ENCODE measurements at places on chromosomes 16 and 17.

- DNase-seq = no peak
These were observed 686.7 kb upstream of the RBFOX1 start for GRCh38 chr16:6645768-6646568.

DNA sequence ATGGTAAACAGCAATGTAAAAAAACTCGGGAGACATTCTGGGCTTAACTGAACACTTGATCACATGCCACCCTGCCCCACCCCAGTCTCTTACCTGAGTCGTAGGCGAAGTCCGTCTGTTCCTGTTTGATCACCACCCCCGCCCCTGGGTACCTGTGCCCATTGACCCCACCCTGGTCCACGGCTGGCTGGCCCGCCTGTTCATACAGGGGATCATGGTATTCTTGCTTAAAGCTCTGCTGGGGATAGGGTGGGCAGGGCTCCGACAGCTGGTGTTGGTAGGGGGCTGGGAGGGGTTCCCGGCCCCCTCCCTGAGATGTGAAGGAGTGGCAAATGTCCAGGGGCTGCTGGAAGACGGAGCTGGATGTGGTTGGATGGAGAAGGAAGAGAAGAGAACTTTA is 13.6 kb downstream of the ETV4 start:
- no peak for DNase-seq

GRCh38 chr16:68759062-68759461 is 22.0 kb downstream of the CDH1 start:
- DNase-seq = no peak

DNA sequence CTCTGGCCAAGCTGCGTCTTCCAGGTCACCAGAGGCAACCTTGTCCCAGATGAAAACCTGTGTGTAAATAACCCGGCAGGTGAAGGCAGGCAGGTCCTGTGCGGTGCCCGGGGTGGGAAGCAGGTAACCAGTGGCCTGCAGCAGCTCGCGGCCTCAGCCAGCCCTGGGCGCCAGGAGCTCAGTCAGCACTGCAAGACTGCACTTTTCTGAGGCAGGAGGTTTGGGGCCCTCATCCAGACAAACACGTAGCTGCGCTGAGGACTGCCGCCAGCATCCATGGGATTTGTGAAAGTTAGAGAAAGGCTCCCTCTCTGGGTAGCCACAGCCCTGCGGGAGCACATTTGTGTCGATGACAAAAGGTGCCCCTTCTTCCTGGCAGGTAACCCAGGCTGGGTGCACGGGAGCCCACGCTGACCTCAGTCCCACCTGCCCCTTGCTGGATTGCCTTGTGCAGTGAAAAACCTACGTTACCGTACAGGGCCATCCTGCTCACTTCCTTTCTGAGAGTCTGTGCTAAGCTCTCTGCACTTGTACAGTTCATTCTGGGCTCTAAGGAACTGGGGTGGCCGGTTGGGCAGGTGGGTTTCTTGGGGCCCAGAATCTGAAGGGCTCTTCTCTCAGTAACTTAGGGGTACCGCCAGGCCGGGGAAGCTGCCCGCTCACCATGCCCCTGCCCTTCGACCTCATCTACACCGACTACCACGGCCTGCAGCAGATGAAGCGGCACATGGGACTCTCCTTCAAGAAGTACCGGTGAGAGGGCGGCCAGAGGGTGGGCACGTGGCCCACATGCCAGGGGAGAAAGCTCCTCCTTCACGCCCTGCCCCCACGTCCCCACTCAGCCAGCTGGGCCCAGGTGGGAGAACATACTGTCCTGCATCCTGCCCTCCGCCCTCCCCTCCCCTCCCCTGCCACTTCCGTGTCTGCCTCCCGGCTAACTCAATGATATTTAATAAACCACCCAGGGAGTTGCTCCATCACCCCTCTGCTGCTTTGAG is 56.4 kb downstream of the MGAT5B start:
- no peak for DNase-seq

GRCh38 chr17:82435601-82436583 is 14.7 kb downstream of the CYBC1 start:
- DNase-seq = no peak

- DNase-seq = no peak
These were observed 1.6 kb downstream of the UNC119 start for GRCh38 chr17:28550858-28551257.
